ENCODE measurements at places on chromosomes 2 and 18. TPM values are rescaled to one million over a fixed set of nuclear protein-coding genes. Genes with fewer than 3 reads are reported as not detected.

Gene NEU4
- total RNA-seq, result under 0.01 TPM

Gene AUP1
- total RNA-seq, result 120 TPM

Gene MPP4
- 2.3 TPM for total RNA-seq

Gene CIB4
- not detected for total RNA-seq

Gene SCN7A
- total RNA-seq, result 0.51 TPM

Gene ANO7
- total RNA-seq, result 1.8 TPM

Gene ASPRV1
- not detected for total RNA-seq

Gene ABCG8
- not detected for total RNA-seq

Gene ATP6V1B1
- total RNA-seq, result 0.51 TPM

Gene MC5R
- total RNA-seq, result not detected

Gene FKBP1B
- 15.2 TPM for total RNA-seq

Gene FIGN
- 3.1 TPM for total RNA-seq

Gene CPLX4
- total RNA-seq, result not detected

Gene DES
- total RNA-seq, result 30.6 TPM

Gene CXCR1
- not detected for total RNA-seq

Gene SNED1
- 6.7 TPM for total RNA-seq

Gene MDH1B
- total RNA-seq, result 1.4 TPM

Gene SRD5A2
- total RNA-seq, result not detected

Gene ADNP2
- total RNA-seq, result 20.7 TPM

Data from mesangial cell (primary cell).